ENCODE measurements at places on chromosomes 11 and 22. TPM values are rescaled to one million over a fixed set of nuclear protein-coding genes. Genes with fewer than 3 reads are reported as not detected.
A peak's percentile ranks its signal among the peaks of the same experiment; 100 is the strongest.

GRCh38 chr11:77851503-77851902 is 30.6 kb downstream of the AAMDC start:
- no peak for DNase-seq

- no peak for DNase-seq
Observed at GRCh38 chr11:46458491-46458890, 66.9 kb upstream of the CHRM4 start.

DNA sequence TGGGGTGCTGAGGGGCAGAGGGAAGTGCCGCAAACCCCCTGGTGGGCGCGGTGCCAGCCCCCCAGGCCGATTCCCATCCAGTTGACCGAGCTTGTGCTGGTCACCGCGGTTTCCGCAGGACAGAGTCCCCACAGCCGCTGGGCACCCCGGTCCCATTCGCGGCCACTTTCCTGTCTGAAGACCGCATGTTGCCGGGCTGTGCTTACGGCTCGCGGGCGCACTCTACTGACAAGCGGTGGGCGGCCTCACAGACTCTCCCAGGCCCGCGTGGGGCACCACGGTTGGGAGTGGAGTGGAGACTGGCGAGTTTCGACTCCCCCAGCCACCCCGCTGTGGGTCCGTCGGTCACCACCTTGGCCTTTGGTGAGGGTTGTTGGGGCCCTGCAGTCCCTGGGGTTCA is 648 bp upstream of the H19 start:
- no peak for DNase-seq

DNA sequence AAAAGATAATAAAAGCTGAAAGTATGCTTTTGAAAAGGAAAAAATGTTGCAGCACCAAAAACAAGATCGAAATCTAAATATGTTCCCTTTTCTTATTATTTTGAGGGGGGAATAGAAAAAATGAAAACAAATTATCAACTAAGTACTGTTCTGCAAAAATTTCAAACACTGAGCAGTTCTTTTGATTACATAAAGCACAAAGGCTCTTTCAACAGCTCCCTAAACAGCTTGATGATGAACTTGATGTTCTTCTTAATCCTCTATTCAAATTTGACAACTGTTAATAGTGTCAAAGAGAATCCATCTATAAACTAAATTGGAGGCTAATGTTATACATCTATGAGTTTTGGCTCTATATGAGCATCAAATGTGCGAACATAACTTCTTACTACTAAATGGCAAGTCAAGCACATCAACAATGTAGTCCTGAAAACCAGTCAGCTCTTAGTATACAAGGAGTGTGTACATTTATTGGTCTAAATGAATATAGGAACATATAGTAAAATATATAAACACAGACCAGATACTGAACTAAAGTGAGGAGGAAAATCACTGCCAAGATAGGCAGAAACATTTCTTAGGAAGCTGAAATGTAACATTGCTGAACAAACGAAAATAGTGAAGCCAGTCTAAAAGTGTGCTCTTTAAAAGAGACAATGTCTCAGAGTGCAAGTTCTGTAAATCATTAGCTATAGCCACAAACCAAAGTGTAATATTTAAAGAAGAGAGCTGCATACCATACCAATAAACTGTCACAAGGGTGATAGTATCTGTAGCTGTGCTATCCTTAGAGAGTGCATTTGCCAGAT is 94.3 kb downstream of the SOX6 start:
- no peak for DNase-seq

GRCh38 chr22:26197425-26197824 is 28.2 kb downstream of the SEZ6L start:
- no peak for DNase-seq

DNA sequence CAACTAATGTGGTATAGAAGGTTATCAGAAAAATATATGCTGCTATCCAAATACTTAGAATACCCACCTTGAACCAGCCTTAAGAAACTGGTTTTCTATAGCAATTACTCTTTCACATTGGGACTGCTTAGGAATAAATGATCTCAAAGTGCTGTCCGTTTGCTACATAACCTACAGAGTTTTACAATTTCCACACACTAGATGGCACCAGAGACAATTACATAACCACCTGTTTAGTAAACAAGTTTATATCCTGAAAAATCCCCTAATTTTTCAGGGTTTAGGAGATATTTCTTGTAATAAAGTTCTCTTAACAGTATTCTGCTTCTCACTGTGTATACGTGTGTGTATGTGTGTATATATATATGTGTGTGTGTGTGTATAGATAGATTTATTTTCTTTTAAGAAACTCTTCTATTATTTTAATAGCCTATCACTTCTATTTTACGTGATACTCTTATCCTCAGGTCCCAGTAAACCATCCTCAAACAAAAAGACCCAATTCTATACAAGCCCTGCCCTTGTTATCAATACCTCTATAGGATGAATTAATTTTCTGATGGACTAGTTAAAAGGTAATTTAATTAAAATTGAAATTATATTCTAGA is 6.7 kb upstream of the OR5I1 start:
- DNase-seq, result peak; percentile 47

DNA sequence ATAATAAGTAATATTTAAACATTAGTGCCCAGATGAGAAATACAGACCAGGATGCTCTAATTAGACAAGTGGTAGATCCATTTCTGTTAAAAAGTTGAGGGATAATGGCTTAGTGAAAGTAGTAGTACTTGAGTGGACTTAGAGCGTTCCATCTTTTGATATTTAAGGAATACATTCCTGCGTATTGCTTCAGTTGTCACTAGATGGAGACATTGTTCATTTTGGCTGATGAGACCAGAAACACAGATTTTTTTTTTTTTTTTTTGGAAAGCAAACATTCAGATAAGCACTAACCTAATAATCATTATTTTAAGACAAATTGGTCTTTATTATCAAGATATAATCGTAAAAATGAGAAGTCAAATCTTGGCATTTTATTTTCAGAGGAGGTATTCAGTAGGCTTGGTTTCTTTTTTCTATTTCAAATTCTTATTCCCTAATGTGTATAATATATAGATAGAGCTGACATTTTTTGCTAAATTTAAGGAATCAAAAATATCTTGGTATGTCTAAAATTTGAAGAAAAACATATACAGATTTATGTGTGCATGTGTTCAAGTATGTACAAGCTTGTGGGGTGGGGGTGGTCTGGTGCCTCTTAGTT is 92.9 kb downstream of the DYNC2H1 start:
- DNase-seq, result peak; percentile 67

DNA sequence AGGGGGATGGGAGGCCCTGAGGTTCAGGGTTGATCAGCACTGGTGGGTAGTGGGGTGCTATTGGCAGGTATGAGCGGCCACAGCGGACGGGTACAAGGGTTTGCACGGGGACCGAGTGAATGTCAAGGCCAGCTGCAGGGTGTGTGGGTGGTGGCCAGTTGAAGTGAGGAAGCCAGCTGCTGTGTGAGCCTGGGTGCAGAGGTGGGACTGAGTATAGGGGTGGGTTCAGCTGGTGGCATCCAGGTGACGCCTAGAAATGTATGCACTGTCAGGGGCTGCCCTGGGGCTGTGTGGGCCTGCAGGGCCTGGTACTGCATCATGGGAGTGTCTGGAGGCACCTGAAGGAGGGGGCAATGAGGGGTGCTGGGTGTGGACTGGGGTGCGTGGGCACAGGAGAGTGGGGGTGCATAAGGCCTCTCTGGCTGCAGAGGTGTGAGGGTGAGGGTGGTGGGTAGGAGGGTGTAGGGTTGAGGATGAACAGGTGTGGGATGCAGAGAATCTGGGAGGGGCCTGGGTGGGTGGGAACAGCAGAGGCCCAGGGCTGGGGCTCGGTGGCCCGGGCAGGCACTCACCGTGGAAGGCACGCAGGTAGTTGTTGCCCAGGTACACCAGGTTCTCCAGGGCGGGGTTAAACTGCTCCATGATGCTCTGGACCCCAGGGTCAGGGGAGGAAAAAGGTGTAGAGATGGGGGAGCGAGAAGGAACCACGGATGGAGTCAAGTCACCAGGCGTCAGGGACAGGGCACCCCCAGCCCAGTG is 1.7 kb downstream of the BAIAP2L2 start:
- no peak for DNase-seq

- DNase-seq, result no peak
Observed at GRCh38 chr22:17266251-17266971, 47.2 kb upstream of the ADA2 start.

GRCh38 chr11:112511271-112511670 is 250.6 kb upstream of the PLET1 start:
- DNase-seq, result no peak

GRCh38 chr11:68841718-68842426 is at the start of gene CPT1A:
Gene CPT1A (minus strand): TSS chr11:68841916. CDS start chr11:68815474, 26,442 bp downstream.
- DNase-seq, result peak; percentile 78

DNA sequence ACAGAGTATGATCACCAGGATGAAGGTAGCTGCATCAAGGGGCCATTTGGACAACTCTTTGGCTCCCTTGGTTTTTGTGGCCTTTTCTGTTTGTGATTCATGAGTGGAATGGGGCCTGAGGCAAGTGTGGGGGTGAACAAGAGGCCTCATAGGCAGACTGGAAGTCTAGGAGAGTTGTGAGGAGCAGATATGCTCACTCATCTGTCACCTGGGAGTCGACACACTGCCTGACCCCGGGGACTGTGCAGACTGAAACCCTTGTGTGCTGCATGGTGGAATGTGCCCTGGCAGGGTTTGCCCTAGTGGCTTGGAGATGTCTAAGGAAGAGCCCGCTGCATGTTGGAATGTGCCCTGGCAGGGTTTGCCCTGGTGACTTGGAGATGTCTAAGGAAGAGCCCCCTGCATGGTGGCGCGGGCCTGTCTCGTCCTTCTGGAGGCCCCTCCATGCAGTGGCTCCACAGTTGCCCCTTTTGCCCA is 60.0 kb downstream of the MED15 start:
- DNase-seq, result no peak

GRCh38 chr11:7444091-7444981 is 41.0 kb upstream of the OLFML1 start:
- DNase-seq, result no peak

- no peak for DNase-seq
Observed at GRCh38 chr11:7564803-7565202, 51.0 kb downstream of the PPFIBP2 start.

GRCh38 chr11:30914143-30914762 is 328.1 kb upstream of the MPPED2 start:
- DNase-seq, result peak; percentile 70

DNA sequence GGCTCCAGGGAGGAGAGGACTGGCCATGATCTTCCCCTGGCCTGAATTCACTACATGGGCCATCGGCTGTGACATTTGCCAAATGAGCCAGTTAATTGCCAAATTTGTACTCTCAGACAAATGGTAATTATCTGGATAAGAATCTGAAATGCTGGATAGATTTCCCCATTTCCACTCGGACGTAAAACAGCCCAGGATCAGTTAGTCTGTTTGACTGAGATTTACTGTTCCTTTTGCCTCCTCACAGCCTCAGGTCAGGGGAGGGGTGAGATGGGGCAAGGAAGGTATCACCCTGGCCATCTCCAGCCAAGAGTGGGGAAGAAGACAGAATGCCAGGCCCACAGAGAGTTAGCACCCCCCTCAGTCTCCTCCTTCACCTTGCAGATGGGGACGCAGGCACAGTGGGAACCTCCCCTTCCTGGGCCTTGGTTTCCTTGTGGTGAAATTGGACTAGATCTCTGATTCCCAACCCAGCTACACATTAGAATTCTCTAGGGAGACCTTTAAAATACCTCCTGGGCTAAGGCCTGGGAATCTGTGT is 5.2 kb downstream of the TRIM29 start:
- no peak for DNase-seq

GRCh38 chr11:82843057-82843795 is 57.0 kb downstream of the PRCP start:
- no peak for DNase-seq

- no peak for DNase-seq
Observed at GRCh38 chr11:68678031-68678441, 6.3 kb upstream of the GAL start.

DNA sequence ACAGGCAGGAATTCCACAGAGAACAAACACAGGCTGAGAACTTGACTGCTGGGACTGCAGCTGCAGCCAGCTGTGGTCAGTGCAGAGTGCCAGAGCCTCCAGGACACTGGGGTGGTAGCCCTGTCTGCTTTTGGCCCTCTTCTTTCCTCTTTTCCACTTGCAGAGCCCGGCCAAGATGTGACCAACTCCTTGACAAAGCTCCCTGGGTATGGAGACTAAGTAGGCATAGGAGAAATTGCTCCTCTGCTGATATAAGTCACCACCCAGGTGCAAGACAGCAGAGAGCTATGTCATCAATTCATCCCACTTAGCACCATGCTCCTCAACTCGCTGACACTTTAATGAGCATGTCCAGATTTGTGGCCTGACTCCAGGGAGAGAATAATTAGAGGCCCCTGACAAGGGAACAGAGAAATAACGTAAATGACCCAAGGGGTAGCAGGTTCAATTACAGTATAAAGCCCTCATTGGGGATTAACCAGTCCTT is 369.4 kb upstream of the B3GAT1 start:
- DNase-seq, result no peak

GRCh38 chr22:39432361-39432811 is 24.4 kb upstream of the MGAT3 start:
- DNase-seq, result no peak

- no peak for DNase-seq
Observed at GRCh38 chr11:2106583-2107209, 32.5 kb downstream of the IGF2 start.

GRCh38 chr22:23187871-23188700 is 7.8 kb downstream of the BCR start:
- DNase-seq, result peak; percentile 66

DNA sequence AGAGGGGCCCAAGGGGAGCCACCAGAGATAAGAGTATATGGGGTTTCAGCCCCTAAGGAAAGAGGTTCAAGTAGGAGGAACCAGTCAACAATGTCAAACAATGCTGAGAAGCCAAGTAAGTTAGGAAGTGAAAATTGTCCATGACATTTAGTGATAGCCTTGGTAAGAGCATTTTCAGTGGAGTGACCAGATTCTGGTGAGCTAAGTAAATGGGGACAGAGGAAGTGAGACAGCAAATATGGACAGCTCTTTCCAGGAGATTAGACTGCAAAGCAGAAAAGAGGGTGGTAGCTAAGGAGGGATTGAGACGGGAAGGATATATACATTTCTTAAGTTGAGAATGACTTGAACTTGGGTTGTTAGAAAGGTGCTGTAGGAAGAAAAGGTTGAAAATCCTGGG is 22.9 kb downstream of the POLD3 start:
- no peak for DNase-seq

The BAIAP2L2 gene
- total RNA-seq, result not detected

The KDM4E gene
- not detected for total RNA-seq

The PLAAT5 gene
- total RNA-seq, result not detected

The RCN1 gene
- total RNA-seq, result 299 TPM

The MISFA gene
- total RNA-seq, result 1.0 TPM

The GLYAT gene
- total RNA-seq, result under 0.01 TPM

The OR2D3 gene
- total RNA-seq, result not detected

The MPEG1 gene
- not detected for total RNA-seq

Data from dermis blood vessel endothelial cell (primary cell).